ENCODE measurements at places on chromosomes 13 and 19.

GRCh38 chr13:50140153-50140552 is 124.9 kb downstream of the KCNRG start:
- DNase-seq = no peak

DNA sequence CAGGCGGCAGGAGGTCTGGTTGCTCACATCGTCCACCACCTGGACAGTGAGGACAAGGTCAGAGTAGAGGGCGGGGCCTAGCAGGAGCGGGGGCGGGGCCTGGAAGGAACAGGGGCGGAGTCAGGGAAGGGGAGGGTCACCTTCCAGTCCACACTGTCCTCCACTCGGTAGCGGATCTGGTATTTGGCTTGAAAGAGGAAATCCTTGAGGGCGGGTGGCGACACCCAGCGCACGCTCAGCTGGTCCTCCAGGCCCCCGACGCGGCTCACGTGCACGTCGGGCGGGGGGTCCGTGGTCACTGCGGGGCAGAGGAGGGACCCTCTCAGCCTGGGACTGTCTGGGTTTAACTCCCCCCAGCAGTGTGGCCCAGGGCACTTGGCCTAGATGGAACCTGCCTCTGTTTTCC is 8.2 kb downstream of the REX1BD start:
- DNase-seq = no peak

GRCh38 chr19:30647891-30648720 is 275.9 kb downstream of the ZNF536 start:
- no peak for DNase-seq

DNA sequence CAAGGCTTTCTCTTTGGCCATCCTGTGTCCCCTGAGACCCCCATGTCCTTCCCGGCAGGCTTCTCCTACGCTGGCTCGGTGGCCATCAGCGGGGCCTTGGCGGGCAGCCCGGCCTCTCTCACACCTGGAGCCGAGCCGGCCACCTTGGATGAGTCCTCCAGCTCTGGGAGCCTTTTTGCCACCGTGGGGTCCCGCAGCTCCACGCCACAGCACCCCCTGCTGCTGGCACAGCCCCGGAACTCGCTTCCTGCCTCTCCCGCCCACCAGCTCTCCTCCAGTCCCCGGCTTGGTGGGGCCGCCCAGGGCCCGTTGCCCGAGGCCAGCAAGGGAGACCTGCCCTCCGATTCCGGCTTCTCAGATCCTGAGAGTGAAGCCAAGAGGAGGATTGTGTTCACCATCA is 14.2 kb downstream of the PLEKHJ1 start:
- DNase-seq = no peak

GRCh38 chr19:52230685-52231084 is 38.7 kb upstream of the ZNF766 start:
- DNase-seq = no peak

All from stimulated activated CD8-positive, alpha-beta memory T cell treated with anti-CD3 and anti-CD28 coated beads, Interleukin-15, amount 100 ng/mL, for 4 hours (primary cell).